Activated CD4-positive, alpha-beta T cell treated with anti-CD3 and anti-CD28 coated beads, Interleukin-2, amount 10 ng/mL, durations not matched to agents 24 days and 14 days (primary cell): ENCODE measurements at places on chromosomes 11 and 22. TPM values are rescaled to one million over a fixed set of nuclear protein-coding genes. Genes with fewer than 3 reads are reported as not detected.

The MTFP1 gene
- total RNA-seq: 79.3 and 80.5 TPM in 2 replicates

DNA sequence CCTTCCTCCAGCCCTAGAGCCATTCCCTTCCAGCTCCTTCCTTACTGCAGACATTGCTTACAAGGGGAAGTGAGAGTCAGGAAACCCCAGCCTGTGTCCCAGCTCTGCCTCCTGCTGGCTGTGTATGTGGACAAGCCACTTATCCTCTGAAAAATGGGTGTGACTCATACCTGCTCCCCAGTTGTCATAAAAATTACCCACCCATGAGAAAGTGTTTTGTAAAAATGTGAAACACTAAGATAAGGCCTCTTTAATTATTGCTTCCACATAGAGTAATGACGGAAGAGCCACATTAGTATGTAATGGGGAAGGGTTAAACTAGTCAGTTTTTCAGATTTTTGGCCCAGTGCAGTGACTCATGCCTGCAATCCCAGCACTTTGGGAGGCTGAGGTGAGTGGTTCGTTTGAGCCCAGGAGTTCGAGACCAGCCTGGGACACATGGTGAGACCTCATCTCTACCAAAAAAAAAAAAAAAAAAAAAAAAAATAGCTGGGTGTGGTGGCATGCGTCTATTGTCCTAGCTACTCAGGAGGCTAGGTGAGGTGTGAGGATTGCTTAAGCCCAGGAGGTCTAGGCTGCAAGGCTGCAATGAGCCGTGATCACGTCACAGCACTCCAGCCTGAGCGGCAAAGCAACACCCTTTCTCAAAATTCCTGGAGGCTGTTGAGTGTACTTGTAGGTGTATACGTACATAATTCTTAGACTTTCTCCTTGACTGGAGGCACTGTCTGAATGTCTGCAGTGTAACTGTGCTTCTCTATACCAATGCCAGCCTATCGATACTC is 84.9 kb downstream of the CTTN start:
- DNase-seq: no peak

- DNase-seq: no peak
Observed at GRCh38 chr11:8087185-8087584, 6.2 kb downstream of the TUB start.

The BEST1 gene
- 0.07 TPM in 1 of 2 replicates, not detected in the other for total RNA-seq

The PRODH gene
- 0.83 and 0.98 TPM in 2 replicates for total RNA-seq

The CFAP68 gene
- total RNA-seq: 22.6 and 25.5 TPM in 2 replicates

The DTX4 gene
- total RNA-seq: 0.17 and 0.47 TPM in 2 replicates

- DNase-seq: no peak
Observed at GRCh38 chr11:15276621-15277020, 161.9 kb downstream of the INSC start.

The C11orf58 gene
- total RNA-seq: 142 and 149 TPM in 2 replicates

DNA sequence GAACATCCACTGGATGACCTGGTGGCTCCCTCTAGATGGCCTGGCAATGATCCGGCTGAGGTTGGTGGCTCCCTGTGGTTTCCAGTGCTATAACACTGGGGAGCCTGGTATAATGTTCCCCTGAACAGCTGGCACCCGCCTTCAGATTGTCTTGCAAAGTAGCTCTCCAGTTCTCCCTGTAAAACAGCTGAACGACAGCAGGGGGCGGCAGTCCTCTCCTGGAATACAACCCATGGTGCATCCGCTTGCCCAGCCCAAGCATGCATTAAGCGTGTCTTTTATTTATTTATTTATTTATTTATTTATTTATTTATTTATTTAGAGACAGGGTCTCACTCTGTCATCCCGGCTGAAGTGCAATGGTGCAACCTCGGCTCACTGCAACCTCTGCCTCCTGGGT is 258.9 kb downstream of the BUD13 start:
- DNase-seq: peak; percentile 68

- DNase-seq: peak; percentile 80
Observed at GRCh38 chr11:128868841-128869671, 2.0 kb upstream of the KCNJ1 start.

The UPK3A gene
- not detected in 2 replicates for total RNA-seq

DNA sequence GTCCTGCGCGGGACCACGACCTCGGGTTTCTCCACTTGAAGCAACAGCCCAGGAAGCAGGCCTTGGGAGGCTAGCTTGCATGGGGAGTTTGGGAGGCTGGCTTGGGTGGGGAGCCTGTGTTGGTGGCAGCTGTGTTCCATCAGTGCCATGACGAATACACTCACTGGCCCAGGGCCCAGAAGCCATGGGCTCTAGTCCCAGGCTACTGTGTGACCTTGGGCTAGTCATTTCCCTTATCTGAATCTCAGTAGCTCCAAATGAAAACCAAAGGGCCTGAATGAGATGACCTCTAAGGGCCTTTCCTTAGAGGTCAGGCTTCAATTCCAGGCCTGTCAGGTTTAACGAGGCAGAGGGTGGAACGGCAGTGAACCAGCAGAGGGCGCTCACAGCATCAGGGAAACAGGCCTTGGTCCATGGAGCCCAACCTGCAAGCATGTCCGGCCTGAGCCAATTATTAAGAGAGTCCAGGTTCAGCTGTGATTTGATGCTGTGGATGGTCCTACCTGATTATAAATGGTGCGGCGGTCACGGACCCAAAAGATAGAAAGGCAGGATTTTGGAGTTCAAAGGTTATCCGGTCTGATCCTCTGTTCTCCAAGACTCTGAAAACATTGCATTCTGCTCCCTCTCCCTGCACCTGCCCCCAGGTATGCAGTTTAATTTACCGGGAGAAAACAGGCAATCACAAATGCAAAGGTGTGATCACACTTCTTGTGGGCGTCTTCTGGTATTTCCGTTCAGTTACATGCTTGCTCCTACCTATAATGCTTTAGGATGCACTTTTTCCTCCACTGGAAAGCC is 15.9 kb downstream of the PTPN5 start:
- DNase-seq: peak; percentile 90

DNA sequence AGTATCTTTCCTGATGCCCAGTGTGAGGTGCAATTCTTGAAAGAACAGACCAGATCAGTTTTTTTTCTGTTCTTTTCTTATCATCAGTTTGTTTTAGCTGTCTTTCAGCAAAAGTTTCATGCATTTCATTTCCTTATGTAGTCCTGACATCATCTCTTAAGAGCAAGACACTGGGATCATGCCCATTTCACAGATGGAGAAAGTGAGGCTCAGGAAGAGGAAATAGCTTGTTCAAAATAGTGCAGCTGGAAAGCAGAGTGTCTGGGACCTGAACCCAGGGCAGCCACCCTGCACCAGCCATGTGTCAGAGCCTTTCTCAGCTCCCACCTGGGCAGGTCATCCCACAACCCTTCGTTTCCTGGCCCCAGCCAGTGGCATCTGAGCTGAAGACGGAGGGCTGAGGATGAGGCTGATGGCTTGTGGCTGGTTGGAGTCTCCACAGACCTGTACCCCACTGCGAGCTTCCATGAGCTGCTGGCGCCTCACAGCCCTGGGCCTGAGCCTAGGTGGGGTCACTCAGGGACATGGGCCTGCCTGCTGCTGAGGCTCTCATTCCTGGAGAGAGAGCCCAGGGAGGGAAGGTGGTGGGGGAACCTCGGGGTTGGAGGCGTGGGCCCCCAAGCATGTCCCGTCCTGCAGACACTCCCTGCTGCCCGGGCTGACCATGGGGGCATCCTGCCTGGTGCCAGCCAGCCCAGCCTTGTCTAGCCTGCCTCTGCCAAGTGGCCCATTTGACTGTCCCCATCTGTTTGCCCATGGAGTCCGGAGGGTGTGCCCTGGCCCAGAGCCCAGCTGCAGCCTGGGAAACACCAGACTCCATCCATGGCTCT is 61.8 kb downstream of the SMIM38 start:
- DNase-seq: no peak

The TMEM135 gene
- 26.2 and 28.6 TPM in 2 replicates for total RNA-seq

DNA sequence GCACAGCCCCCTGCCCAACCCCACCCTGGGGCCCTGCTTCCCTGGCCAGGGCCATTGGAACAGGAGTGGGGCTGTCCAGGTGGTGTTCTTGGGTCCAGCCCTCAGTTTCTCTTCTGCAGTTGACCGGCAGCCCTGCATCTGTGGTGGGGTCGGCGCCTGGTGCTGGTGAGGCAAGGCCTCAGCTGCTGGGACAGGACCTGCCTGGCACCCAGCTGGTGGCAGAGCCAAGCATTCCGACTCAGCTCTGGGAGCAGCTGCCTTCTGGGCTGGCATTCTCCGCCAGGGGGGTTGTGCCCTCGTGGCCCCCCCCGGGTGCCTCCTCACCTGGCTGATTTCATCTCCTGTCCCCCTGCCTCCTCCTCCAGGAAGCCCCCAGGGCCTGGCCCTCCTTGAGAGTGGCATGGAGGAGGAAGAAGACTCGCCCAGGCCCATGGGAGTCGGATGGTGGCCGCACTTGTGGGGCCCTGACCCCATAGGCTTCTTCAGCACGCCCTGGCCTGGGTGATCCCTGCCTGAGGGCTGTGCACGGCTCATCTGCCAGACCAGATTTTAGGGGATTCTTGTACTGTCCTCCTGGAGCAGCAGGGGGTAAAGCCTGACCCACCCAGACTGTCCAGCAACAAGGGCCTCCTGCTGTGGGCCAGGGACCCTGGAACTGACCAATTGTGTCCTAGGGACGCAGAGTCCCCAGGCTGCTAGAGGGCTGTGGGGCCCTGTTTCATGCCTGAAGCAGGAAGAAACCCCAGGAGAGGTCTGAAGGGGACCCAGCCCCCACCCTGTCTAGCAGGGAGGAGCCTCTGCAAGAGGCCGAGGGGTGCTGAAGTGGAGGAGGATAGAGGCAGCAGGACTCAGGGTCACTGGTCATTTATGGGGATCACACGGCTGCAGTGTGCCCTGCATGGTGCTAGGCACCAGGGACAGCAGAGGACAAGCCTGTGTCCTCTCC is 11.6 kb downstream of the CD81 start:
- DNase-seq: no peak

GRCh38 chr11:47918370-47918690 is 62.0 kb upstream of the PTPRJ start:
- DNase-seq: no peak

DNA sequence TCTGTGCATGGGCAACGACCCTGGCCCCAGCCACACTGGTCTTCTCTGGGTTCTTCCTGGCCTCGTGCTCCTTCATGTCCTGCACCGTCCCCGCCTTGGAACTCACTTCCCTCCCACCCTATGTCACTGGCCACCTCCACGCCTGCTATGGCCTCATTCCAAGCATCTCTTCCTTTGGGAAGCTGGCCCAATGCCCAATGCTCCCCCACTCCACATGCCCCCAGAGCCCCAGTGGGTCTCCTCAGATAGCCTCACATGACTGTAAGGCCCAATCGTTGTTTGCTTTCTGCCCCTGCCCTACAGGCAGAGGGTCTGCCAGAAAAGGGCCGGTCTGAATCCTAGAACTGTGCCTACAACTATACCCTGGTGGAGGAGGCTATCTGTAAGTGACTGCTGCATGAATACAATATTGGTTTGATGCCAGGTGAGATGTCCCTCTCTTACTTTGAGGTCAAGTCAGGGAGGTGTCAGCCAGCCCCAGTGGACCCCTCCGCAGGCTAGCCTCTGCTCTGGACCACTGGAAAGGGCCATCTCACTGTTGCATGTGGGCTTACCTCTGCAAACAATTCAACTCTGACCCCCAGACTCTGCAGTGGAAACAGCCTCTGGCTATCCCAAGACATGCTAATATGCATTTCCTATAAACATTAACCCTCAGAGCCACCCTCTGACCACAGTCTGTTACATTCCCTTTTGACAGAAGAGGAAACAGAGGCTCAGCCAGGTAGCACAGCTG is 2.1 kb upstream of the GNAZ start:
- DNase-seq: no peak

The SLC22A25 gene
- not detected in 2 replicates for total RNA-seq

DNA sequence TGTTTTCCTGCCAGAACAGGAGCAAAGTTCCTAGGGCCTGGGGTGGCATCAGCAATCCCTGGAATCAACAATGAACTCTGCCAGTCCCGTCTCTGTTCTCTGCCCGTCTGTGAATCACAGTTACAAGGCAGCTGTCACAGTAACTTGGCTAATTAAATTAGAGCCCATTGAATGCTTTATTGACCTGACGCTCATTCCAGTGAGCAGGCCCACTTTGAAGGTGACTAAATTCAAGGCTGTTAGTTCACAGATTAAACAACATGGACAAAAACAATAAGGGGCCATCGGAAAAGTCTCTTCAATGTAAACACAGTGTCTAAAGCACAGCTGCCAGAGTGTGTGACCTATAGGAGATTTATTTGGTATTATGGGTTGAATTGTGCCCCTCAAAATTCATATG is 17.7 kb upstream of the TMPRSS5 start:
- no peak for DNase-seq

GRCh38 chr11:108584973-108585372 is 8.6 kb downstream of the EXPH5 start:
- no peak for DNase-seq

The KRTAP5-11 gene
- total RNA-seq: not detected in 2 replicates
